Fibroblast of skin of left biceps (primary cell): ENCODE measurements at places on chromosomes 2 and 18.

DNA sequence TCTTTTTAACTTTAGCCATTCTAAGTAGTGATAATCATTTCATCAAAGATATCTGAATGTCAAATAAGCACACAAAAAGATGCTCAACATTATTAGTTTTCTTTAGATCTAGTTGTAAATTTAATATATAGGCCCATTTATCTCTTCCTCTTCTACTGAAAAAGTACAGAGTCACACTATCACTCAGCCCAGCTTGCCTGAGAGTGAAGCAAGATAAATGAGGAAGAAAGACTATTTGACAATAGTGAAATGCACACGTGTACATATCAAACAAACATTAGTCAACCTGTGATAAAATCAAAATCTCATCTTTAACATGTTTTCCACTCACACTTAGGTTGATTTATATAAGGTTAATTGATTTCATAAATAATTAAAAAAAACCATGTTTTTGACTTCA lies 83.5 kb upstream of the CCDC195 start:
- no peak for DNase-seq

DNA sequence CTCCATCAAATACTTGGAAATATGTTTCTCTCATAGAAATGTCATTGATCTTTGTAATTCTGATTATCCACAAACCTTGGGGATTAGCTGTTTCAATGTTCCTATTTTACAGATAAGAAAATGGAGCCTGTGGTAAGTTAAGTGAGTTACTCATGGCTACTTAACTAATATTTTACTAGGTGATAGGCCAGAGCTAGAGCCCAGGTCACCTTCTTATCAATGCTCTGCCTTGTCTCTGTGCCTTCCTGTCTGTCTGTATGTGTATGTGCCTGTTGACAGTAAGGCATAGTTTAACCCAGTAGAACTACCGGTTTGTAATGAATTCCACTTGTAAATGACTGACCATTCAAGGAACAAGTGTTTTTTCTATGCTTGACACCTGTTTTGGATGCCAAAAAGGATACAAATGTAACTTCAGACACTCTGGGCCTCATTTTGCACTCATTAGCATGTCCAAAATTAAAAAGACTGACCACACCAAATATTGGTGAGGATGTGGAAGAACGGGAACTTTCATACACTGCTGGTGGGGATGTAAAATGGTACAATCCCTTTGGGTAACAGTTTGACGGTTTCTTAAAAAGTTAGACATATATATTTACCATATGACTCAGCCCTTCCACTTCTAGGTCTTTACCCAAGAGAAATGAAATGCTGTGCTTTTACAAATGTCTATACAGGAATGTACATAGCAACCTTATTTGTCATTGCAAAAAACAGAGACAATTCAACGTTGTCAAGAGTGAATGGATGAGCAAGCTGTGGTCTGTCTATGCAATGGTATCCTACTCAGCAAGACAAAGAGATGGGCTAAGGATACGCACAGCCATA lies 19.6 kb upstream of the IL1A start:
- peak; percentile 59 for DNase-seq

DNA sequence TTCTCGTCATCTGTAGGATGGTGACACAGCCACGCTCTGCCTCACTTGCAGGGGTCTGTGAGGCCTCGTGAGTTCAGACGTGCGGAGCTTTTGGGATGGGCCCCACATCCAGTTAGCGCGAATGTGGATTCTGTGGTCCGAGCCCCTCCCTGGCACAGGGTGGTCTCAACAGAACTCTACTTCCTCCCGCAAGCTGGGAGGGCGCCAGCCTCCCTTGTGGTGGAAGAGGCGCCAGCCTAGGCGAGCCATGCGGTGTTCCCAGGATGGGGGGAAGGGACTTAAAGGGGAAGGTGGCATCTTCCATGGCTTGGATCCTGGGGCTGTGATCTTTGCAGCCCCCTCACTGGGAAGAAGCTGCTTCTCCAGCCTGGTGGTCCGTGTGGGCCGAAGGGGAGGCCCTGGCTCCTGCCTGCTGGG lies 1.4 kb downstream of the SNORC start:
- DNase-seq = no peak

DNA sequence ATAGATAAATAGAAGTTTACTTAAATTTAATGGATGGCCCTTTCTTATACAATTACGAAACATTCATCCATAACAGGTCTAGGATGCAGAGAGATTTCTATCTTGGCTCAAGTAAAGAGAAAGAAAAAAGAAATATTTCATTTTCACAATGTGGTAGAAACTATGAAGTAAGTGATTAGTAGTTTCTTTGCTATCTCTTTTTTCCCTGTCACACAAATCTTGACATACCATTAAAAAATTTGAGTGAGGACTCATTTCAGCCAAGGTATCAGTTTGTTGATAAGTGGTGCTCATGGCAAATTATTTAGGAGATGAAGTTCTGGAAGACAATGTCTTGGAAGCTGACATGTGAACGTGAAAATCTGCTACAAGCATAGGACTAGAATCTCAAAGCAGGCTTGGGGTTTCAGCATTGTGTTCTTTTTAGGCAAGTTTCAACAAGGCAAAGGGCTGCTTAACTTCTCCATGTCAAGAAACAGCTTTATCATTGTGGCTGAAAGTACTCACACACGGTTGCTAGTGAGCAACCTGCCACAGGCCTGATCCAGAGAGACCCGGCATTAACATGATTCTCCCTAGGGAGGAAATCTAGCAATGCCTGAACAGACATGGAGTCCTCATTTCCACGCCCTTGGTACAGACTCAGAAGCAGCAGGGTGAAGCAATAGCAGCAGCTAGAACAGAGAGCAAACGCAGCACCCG lies 414.6 kb downstream of the DLGAP1 start:
- no peak for DNase-seq

DNA sequence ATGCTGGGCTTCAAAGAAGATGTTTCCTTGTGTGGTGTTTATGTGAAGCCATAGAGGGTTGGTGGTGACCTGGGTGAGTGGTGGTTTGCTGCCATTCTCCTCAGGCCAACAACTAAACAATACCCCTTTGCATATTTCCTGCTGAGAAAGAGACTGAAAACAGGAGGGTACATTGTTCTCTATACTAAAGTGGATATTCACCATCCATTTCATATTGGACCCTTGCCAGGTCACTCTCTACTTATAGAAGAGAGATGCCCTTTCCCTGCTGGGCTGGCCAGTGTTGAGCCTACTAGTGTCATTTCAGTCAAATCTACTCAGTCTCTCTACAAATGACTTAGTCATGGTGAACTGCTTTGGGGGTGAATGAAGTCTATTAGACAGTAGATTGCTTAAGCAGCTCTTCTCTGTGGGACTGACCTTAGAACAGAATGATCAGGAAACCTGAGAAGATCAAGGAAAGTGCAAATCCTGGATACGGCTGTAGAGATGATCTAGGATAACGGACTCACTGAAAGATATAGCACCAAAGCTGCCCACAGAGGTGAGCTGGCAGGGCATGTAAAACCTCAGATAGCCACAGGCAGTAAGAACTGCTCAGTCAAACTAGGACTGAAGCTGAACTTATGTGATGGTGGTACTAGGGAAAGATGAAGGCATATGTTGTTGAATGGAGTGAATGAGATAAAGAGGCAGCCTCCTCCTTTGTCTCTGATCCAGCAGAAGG lies 154.9 kb downstream of the MYO3B start:
- no peak for DNase-seq

GRCh38 chr2:203914546-203915182 lies 21.9 kb upstream of the ICOS start:
- no peak for DNase-seq

DNA sequence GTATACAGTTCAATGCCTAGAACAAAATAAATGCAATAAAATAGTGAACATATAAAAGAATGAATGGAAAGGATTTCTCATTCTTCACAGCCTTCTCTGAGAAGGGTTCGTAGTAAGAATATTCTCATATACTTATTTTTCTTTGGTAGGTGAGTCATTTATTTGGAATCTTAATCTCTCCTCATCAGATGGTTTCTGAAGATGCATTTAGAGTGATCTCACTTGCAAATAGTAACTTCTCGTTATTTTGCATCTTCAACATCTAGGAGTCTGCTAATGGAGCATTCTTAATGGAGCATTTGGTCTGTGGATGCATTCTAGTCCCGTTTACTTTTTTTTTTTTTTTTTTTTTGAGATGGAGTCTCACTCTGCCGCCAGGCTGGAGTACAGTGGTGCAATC lies 3.9 kb downstream of the UBXN4 start:
- peak; percentile 59 for DNase-seq

- DNase-seq = peak; percentile 92
Observed at GRCh38 chr2:226185616-226186211, 613.9 kb downstream of the IRS1 start.

GRCh38 chr2:50344509-50345106 lies 687.3 kb downstream of the NRXN1 start:
- no peak for DNase-seq

GRCh38 chr18:58336605-58337004 lies 292.3 kb downstream of the ALPK2 start:
- no peak for DNase-seq
